M059J (cell line): ENCODE measurements at places on chromosomes 11 and 22. TPM values are rescaled to one million over a fixed set of nuclear protein-coding genes. Genes with fewer than 3 reads are reported as not detected.

TRPM5 gene
- total RNA-seq = not detected in 2 replicates

GAL gene
- not detected in 2 replicates for total RNA-seq

SAA2 gene
- total RNA-seq = 0.47 and 3.3 TPM in 2 replicates

CCDC89 gene
- total RNA-seq = 0.37 and 3.0 TPM in 2 replicates

XBP1 gene
- 170 and 177 TPM in 2 replicates for total RNA-seq

USP2 gene
- 0.67 and 0.81 TPM in 2 replicates for total RNA-seq

OSM gene
- total RNA-seq = not detected in 2 replicates

MMP7 gene
- total RNA-seq = 0.34 and 1.2 TPM in 2 replicates

IFITM10 gene
- total RNA-seq = 2.7 and 11.4 TPM in 2 replicates

ALDH3B1 gene
- 11.0 and 16.8 TPM in 2 replicates for total RNA-seq

CRYBA4 gene
- not detected in 2 replicates for total RNA-seq

KRTAP5-2 gene
- not detected in 2 replicates for total RNA-seq

C11orf21 gene
- not detected in 2 replicates for total RNA-seq

NR1H3 gene
- 7.7 and 13.1 TPM in 2 replicates for total RNA-seq

CCDC188 gene
- 0.69 TPM in 1 of 2 replicates, not detected in the other for total RNA-seq

TH gene
- 0.07 TPM in 1 of 2 replicates, not detected in the other for total RNA-seq

BTBD18 gene
- not detected in 2 replicates for total RNA-seq

WNT7B gene
- 14.2 and 26.6 TPM in 2 replicates for total RNA-seq

OR2AT4 gene
- total RNA-seq = not detected in 2 replicates

RTN4RL2 gene
- 0.34 and 0.96 TPM in 2 replicates for total RNA-seq

TPBGL gene
- not detected in 2 replicates for total RNA-seq

RAB38 gene
- total RNA-seq = 7.3 and 9.2 TPM in 2 replicates

SLC39A13 gene
- 23.2 and 43.9 TPM in 2 replicates for total RNA-seq

NAP1L4 gene
- total RNA-seq = 91.7 and 120 TPM in 2 replicates

OOSP1 gene
- total RNA-seq = not detected in 2 replicates

OR51A2 gene
- not detected in 2 replicates for total RNA-seq

TLCD5 gene
- 3.7 and 4.8 TPM in 2 replicates for total RNA-seq

PIWIL4 gene
- total RNA-seq = 0.15 and 0.71 TPM in 2 replicates

HYLS1 gene
- 7.1 and 7.7 TPM in 2 replicates for total RNA-seq

SPON1 gene
- total RNA-seq = 0.05 and 0.17 TPM in 2 replicates

MAPK11 gene
- 1.7 and 1.9 TPM in 2 replicates for total RNA-seq

MAPK8IP1 gene
- 6.6 and 11.7 TPM in 2 replicates for total RNA-seq

SLC7A4 gene
- not detected in 2 replicates for total RNA-seq

UPK2 gene
- not detected in 2 replicates for total RNA-seq

OR52W1 gene
- total RNA-seq = not detected in 2 replicates

NCAPD3 gene
- 47.7 and 69.1 TPM in 2 replicates for total RNA-seq

C22orf31 gene
- not detected in 2 replicates for total RNA-seq

PLA2G6 gene
- total RNA-seq = 0.96 TPM in 1 of 2 replicates, not detected in the other

TMEM45B gene
- not detected in 2 replicates for total RNA-seq

PGA3 gene
- not detected in 2 replicates for total RNA-seq

DEFB131B gene
- not detected in 2 replicates for total RNA-seq

VEGFB gene
- total RNA-seq = 29.8 and 36.1 TPM in 2 replicates

GTSE1 gene
- total RNA-seq = 19.8 and 26.7 TPM in 2 replicates

ANO5 gene
- total RNA-seq = 0.02 TPM in 1 of 2 replicates, not detected in the other

FOLR3 gene
- total RNA-seq = 0.17 and 1.4 TPM in 2 replicates

XPNPEP3 gene
- 7.4 and 9.0 TPM in 2 replicates for total RNA-seq

OR5M10 gene
- total RNA-seq = not detected in 2 replicates

DGAT2 gene
- total RNA-seq = 10.1 and 11.3 TPM in 2 replicates

SAA1 gene
- 0.57 and 3.0 TPM in 2 replicates for total RNA-seq

ACTN3 gene
- not detected in 2 replicates for total RNA-seq

SPI1 gene
- not detected in 2 replicates for total RNA-seq

VSIG10L2 gene
- total RNA-seq = not detected in 2 replicates
